Adipocyte (in vitro differentiated cells): ENCODE measurements at places on chromosomes 12 and 14.

DNA sequence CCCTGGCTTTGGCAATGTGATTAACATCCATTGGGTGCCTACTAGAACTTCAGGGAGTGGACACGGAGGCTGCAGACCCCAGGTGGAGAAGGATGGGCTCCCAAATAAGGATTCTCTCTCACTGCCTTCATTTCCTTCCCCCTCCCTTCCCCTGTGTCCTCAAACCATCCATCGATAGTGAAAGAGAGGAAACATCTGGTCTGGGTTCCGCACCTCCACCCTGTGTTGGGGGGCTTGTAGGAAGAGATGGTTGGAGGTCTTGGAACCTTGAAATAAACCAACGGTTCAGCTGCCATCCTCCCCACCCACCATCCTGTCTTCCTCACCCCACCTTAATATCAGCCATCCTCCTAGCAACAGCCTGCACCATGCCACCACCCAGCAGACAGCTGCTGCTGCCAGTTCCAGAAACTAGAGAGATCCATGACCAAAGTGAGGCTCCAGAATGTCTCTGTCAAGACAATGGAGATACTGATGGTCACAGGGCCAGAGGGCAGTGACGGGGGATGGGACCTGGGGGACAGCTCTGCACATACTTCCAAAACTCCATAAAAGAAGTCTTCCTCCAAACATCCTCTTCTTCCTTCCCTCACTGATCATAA lies 153.1 kb upstream of the CCND2 start:
- no peak for DNase-seq

GRCh38 chr14:22998329-22999012 lies 11.5 kb downstream of the C14orf93 start:
- DNase-seq, result no peak

DNA sequence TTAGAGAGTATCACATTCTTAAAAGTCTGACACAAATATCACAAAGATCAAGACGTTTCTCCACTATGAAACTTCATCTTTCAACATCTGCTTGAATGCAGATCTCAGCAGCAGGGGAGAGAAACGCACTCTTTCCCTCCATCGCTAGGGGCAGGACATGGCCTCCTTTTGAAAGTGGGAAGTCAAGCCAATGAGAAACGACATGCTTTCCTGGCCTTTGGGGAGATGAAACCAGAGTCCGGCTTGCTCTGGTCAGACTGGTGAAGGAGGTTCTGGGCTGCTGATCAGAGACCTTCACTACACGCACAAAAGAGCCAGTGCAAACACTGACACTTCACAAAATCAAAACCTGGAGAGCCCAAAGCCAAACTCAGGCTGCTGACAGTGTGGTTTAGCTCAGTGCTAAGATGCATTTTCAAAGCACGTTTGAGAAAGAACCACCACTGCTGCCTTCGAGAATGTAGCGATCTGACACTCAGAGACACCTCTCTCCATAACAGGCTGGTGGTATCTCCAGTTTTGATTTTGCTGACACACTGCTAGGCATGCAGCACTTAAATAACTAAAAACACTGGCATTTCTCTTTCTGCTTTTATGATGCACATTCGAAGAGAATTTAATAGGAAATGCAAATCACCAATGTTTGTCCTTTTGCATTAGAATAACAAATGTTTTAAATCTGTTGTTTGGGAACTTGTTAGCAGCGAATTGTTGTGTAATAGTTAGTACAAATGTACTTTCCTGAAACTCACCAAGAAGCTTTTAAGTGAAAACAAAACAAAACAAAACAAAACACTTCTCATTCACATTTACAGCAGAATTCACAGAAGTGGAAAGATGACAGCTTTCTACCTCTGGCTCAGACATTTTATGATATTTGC lies 93.9 kb upstream of the OVCH1 start:
- peak; percentile 73 for DNase-seq

- no peak for DNase-seq
Measured at GRCh38 chr14:105877645-105878044, 351.3 kb downstream of the TMEM121 start.

DNA sequence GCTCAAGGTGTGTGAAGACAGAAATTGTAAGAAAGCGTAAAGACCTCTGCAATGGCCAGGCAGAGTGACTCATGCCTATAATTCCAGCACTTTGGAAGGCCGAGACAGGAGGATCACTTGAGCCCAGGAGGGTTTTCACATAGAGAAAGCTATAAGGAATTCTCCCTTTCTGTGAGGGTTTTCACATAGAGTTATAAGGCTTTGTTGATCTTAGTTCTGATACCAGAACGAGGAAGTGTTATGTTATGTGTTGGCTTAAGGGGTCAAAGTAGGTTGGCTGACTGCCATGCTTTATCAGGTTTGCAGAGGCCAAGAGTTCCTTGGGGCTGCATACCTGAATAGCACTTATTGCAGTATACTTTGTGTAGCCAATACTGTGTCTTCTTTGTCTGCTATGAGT lies 139.1 kb downstream of the ERC1 start:
- DNase-seq, result no peak

GRCh38 chr12:108752387-108752786 lies 21.1 kb upstream of the CORO1C start:
- DNase-seq, result peak; percentile 34

GRCh38 chr14:23485326-23485725 lies 15.8 kb downstream of the NGDN start:
- DNase-seq, result no peak

GRCh38 chr14:95379634-95380033 lies 59.9 kb upstream of the CLMN start:
- DNase-seq, result no peak

GRCh38 chr14:50520947-50521815 lies 11.2 kb downstream of the MAP4K5 start:
- DNase-seq, result peak; percentile 75

- DNase-seq, result peak; percentile 42
Measured at GRCh38 chr12:52248541-52249461, 15.8 kb downstream of the KRT7 start.

GRCh38 chr14:65959563-65960024 lies 526.6 kb upstream of the CCDC196 start:
- no peak for DNase-seq

GRCh38 chr12:56414401-56414800 lies 34.8 kb downstream of the TIMELESS start:
- no peak for DNase-seq

GRCh38 chr12:19095756-19096480 lies 33.6 kb upstream of the PLEKHA5 start:
- peak; percentile 30 for DNase-seq

- DNase-seq, result no peak
Measured at GRCh38 chr12:45427042-45427441, 211.1 kb downstream of the ANO6 start.

DNA sequence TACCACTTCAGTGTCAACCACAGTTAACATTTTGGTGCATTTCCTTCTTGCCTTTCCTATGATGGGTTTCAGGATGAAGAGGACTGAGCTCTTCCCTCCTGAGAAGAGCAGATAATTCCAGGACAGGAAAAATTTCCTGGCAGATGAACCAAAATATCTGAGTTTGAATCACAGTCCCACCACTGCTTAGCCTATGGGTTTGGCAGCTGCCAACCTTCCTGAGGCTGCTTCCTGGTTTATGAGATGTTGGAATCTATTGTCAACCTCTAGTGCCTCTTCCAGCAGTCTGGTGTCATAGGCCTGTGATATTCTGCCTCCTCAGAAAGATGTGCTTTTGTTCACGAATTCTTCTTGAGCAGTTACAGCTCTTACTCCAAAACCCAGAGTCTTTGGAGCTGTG lies 197.4 kb upstream of the FRMD6 start:
- DNase-seq, result no peak

- no peak for DNase-seq
Measured at GRCh38 chr12:50082644-50083043, 2.5 kb upstream of the SMARCD1 start.

DNA sequence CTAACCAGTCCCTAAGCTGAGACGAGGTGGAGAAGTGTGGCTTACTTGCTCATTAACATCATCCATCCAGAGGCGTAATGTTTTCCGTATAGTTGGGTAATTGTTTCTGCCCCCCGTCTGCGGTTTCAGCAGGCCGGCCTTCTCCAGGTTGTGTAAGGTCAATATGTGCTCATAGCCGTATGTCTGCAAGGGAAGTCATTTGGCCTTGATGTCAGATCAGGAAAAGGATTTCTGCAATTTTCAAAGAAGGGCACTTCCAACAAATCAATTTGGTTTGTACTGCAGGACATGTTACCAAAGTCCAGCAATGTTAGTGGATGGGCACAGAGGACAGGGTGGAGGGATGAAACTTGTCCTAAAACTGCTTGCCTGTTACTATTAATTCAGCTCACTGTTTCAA lies 9.9 kb upstream of the DIABLO start:
- no peak for DNase-seq

DNA sequence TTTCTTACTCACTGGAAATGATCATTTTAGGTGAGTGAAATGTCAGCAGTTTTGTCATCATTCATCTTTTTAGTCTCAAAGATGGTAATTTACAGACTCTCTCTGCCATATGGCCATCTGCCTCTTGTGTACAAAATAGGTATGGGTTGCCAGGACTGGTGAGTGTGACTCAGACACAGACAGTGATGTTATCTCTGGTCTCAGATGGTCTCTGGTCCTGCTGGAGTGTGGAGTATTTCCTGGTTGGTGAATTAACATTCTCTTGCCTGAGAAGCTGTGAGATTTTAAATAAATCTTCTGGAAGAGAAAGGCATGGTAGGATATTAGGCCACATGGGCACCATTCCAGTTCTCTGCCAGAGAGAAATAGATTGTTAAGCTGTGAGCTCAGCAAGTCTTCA lies 207.0 kb downstream of the ATP23 start:
- peak; percentile 70 for DNase-seq

- peak; percentile 46 for DNase-seq
Measured at GRCh38 chr14:41830714-41831406, 224.2 kb downstream of the LRFN5 start.

DNA sequence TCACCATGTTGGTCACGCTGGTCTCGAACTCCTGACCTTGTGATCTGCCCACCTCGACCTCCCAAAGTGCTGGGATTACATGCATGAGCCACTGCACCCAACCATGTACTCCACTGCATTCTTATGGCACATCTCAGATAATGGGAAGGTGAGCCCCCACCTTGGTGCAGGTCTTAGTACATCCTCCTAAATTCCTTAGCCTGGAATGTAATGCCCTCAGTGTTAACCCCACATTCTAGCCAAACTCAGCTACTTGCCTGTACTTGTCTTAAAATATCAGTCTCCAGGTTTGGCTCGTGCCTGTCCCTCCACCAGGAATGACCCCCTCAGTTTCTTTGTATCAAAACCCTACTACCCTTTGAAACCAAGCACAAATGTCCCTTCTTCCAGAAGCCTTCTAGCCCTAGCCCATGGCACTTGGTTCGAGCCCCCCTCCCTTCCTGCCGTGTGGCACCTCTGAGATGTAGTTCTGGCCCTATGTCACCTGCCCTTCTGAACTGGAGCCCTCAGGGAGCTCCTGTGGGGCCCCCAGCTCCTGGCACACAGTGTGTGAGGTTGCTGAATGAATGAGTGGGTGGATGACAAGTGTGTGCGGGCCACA lies 8.4 kb downstream of the KCNH3 start:
- DNase-seq, result no peak

- DNase-seq, result no peak
Measured at GRCh38 chr14:88935083-88935482, 110.6 kb downstream of the TTC8 start.

DNA sequence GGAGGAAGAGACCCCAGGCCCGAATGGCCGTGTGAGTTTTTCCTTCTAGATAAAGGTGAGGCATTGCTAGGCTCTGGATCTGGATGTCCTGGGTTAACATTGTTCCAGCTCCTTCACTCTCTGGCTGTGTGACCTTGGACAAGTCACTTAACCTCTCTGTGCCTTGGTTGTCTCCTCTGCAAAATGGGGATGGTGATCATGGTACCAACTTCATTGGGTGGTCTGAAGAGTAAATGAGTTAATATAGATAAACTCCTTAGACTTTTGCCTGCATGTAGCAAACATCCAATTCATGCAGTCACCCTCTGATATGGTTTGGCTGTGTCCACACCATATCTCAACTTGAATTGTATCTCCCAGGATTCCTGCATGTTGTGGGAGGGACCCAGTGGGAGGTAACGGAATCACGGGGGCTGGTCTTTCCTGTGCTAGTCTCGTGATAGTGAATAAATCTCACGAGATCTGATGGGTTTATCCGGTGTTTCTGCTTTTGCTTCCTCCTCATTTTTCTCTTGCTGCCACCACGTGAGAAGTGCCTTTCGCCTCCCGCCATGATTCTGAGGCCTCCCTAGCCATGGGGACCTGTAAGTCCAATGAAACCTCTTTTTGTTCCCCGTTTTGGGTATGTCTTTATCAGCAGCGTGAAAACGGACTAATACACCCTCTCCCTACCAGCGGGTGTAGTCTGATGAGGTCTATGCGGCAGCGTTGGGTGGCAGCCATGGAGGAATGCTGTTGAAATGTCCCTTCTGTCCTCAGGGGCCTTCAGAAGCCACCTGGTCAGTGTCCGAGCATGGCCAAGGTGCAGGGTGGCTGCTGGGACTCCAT lies 256.1 kb downstream of the GLT1D1 start:
- no peak for DNase-seq

DNA sequence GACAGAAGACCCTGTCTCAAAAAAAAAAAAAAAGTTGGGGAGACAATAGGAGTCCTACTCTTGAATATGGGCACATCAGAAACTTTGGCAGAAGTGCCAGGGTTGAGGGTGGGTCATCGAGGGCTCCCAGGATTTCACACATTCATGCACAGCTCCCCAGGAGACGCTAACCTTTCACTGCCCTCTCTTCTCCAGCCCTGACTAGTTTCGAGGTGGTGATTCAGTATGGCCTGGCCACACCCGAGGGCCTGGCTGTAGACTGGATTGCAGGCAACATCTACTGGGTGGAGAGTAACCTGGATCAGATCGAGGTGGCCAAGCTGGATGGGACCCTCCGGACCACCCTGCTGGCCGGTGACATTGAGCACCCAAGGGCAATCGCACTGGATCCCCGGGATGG lies 29.4 kb upstream of the LRP1-AS start:
- DNase-seq, result no peak

DNA sequence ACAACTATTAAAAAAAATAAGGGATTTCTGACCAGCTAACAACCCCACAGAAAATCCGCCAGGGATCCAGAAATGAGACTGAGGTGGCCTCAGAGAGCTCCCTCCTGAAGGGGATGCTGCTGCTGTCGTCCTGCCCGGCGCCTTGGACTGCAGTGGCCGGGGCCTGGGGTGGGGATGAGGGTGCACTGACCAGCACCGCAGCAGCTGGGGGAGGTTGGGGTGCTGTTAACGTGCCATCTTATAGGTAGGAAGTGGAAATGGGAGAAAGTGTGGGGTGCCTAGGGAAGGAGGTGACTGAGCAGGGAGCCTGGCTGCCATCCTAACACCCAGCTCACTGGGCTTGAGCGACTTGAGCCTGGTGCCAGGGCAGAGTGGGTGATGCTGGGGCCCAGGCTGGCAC lies 32.0 kb downstream of the DDX11 start:
- no peak for DNase-seq

- no peak for DNase-seq
Measured at GRCh38 chr14:52049721-52050588, 18.9 kb downstream of the NID2 start.
